Hepatocyte (in vitro differentiated cells): ENCODE measurements at places on chromosomes 12 and 14.

- DNase-seq = peak; percentile 38
These were observed 3.6 kb downstream of the IFT43 start for GRCh38 chr14:75989134-75989533.

- DNase-seq = peak; percentile 30
These were observed 886 bp upstream of the PRICKLE1 start for GRCh38 chr12:42590330-42590934.

DNA sequence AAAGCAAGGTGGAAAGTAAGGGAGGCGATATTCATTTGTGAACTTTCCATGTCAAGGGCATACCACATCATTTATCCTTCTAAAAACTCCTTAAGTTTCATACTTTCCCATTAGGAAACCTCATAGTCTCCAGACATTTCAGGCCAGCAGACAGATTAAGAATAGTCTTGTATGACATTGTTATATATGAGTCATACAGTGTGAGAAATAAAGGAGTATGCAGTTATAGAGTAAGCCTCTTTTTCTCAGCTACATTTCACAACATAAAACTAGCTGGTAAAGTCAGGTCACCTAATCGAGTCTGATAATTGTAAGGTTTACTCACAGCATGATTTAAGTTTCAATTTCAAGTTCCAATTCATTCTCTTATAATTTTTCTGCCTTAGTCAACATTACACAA is 164.3 kb downstream of the GRIP1 start:
- no peak for DNase-seq

- no peak for DNase-seq
These were observed 163.0 kb upstream of the TMCC3 start for GRCh38 chr12:94813314-94813713.

DNA sequence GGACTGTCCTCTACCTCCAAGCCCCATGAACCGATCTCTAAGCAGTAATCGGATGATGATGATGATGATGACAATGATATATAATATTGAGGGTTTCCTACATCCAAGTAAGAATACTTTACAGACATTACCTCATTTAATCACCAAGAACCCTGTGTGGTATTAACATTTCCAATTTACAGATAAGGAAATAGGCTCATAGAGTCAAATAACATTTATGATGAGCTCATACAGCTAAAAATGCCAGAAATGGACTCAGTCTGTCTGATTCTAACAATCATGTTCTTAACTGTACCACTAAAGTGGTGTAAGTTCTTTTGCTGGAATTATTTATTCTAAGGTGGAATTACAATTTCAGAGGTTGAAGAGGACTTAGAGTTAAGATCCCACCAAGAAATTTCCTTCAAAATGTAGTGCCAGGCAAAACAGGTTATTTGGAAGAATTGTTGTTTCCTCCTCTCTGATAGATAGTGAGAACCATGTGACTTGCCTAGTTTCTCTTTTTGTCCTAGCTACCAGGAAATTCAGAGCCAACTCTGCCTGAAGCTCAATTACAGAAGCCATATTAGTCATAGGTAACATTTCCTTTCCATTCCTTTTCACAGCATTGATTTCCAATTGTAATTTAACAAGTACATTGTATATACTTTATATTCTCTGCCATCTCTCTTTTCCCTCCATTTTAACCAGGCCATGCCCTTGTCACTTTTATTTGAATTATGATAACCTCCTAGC is 23.8 kb upstream of the CCDC175 start:
- DNase-seq = no peak

DNA sequence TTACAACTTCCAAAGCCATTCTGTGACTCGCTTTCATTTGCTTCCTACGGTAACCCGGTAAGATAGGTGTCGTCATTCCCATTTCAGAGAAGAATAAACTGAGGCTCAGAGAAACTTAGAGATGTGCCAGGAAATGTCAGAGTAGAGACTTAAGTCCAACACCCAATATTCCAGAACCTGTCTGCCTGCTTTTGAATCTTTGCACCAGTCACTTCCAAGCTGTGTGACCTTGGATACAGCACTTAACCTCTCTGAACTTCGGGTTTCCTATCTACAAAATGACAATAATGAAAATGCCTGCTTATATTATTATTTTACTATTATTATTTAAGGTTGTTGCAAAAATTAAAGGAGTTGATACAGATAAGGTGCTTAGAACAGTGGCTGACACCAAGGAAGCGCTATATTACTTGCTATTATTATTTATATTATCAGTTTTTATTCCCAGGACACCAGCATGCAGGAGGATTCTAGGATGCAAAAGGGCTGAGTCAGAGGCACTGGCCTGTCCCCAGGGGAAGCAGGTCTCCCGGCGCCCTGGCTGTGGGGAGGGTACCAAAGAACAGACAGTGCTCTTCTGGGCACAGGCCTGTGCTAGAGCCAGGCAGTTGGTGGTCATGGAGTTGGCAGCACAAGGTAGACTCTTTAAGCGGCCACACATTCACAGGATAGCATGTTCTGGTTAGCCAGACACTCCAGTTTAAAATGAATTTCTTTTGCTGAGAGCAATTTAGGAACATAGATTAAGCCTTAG is 5.4 kb downstream of the HSPB8 start:
- DNase-seq = no peak

DNA sequence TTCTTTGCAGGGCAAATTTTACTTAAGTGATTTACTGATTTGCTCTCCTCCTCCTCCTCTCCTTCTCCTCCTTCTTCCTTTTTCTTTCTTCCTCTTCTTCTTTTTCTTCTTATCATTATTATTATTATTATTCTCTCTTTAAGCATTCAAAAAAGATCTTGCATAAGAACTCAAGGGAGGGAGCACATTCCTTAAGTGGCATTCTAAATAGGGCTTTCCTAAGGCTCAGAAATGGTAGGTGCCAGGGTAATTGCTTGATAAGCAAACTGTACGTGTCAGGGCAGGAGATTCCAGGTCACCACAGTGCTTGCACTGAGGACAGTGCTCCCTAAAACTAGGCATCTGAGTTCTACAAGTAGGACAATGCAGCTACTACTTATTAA is 92.4 kb downstream of the SPTSSA start:
- no peak for DNase-seq

GRCh38 chr14:35406506-35407305 is 2.2 kb upstream of the NFKBIA start:
- peak; percentile 76 for DNase-seq

DNA sequence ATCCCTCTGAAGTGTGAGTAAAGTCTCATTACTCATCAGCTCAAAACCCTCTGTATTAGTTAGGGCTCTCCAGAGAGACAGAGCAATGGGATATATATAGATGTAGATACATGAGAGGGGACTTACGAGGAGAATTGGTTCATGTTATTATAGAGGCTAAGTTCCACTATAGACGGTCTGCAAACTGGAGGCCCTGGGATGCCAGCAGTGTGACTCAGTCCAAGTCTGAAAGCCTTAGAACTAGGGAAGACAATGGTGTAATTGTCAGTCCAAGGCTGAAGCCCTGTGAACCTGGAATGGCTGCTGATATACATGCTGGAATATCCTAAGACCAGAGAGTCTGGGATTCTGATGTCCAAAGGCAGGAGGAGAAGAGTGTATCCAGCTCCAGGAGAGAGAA is 57.3 kb upstream of the CEP83 start:
- DNase-seq = no peak

DNA sequence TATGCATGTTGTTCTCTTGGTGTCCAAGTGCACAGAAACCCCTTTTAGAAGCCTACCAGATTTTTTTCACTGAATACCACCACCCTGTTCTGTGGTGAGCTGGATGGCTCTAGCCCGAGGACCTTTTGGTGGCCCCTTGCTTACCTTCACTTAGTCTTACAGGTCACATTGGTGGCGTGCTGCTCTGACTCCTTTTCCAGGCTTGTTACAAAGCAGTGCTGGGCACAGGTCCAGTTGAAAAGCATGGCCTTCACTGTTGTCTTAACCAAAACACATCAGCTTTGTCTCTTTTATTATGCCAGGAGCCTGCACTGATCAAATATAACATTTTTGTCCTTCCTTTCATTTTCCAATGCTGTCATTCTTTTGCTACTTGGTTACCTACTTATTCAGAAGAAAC is 43.6 kb upstream of the ARHGAP5 start:
- DNase-seq = no peak

- DNase-seq = no peak
These were observed 158.1 kb downstream of the ATP23 start for GRCh38 chr12:58099476-58099875.

DNA sequence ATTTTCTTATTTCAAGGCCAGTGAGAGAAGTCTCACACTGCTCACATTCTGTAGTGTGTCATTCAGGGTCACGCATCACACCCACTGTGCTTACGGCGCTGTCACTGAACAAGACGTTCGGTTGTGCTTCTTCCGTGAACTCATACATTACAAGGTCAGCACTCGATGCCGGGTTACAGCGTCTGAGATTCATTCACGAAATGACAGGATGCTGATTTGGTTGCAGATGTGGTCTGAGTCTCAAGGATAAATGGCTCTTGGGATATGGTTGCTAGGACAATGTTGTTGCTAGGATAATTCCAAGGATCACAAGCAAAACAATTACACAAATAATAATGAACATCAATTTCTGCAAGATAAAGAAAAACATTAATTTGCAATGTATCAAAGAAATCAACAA is 47.4 kb downstream of the STX2 start:
- no peak for DNase-seq

DNA sequence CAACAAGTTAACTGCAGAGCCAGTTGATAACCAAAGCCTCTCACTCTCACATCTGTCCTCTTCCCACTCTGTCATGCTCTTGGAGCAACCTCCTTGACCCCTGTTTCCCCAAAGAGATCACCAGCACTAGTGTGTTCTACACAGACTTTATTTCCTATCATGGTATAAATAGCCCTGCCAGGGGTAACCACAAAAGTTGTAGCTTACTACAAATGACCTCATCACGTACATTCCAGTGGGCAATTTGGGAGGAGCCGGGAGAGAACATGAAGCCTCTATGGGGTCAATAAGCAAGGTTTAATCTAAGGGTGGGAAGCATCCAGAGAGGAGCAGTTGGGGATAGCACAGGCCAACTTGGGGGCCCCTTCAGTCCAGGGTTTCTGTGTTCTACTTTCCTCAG is 186.5 kb downstream of the KCNA5 start:
- DNase-seq = no peak

GRCh38 chr12:48366131-48366530 is 15.4 kb upstream of the ZNF641 start:
- DNase-seq = no peak

DNA sequence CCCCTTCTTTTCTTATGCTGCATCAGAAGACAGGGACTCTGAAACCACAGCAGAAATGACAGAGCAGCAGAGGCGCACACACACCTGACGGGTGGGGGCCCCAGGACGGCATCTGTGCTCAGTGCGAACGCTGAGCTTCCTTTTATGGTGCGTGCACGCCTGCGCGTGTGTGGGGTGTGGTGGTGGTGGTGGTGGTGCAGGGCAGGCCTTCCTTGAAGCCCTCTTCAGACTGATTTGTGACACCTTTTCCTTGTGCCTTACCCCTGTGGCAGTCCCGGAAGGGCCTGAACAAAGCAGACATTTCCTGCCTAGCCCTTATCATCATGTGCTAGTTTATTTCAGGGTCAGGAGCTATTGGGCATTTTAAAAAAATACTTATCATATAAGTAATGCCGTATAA is 75.7 kb downstream of the TSPAN9 start:
- DNase-seq = no peak

GRCh38 chr12:132433641-132434395 is 56.1 kb upstream of the FBRSL1 start:
- DNase-seq = no peak

GRCh38 chr12:43935581-43935980 is 99.7 kb downstream of the TMEM117 start:
- no peak for DNase-seq

DNA sequence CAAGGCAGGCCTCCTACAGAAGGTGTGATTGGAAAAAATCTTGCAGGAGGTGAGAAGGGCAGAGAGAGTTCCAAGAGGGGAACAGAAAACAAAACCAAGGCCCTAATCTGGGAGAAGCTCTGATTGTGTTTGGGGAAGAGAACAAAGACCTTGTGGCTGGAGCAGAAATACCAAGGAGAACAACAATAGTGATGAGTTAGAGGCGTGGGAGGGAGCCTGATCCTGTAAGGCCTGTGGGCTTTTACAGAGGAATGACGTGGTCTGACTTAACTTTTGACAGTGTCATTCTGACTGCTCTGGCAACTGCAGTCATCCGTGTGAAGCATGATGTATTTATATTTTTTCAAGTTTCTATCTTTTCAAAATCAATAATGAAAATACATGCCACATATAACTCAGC is 200.6 kb downstream of the ANO4 start:
- no peak for DNase-seq
